ENCODE measurements at places on chromosomes 5 and 9.

GRCh38 chr5:126963822-126964375, 66.5 kb downstream of the MARCHF3 start:
- no peak for DNase-seq

DNA sequence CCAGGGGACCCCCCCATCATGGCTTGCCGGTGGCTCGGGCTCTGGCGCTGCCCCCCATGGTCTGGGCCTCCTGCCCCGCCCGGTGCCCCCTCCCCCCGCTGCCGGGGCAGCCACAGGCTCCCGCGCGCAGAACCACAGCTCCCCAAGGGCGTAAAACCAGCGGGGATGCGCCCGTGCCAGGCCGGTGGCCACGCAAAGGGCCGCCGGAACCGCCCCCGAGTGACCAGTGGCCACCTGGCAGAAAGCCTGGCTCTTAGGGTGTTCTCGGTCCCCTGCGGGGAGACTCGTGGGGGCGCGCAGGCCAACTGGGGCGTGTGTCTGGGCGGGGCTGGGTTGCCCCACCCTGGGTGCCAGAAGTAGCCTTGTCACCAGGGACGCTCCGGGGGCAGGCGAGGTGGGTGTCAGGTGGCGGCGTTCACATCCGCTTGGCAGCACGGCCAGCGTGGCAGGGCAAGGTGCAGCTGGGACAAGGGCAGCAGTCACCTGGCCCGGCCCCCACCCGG, 515 bp upstream of the AGPAT2 start:
- DNase-seq, result no peak

DNA sequence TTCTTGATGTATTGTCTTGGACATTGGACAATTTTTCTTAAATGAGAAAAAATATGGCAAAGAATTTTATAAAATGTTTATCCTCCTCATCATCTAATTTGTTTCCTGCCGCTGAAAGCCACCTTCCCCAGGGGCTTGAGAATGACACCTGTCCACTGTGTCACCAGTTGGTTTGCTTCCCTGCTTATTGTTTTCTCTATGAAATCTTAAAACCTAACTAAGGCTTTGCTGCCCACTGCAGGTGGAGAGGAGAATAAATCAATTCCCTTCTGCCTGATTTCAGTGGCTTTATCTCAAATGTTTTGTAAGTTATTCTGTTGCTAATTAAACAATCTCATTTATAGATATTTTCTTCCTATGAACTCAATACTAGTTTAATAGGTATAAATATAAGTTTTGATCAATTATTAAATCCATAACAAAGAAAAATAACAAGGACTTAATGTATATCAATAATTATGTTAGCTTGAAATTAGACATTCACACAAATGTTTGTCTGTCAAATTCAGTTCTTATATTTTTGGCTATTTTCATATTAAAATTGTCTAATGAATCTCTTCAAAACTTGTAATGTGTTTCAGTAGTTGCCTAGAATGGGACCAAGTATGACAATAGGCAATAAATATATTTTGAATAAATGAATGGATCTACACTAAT, 822.5 kb downstream of the PTPRD start:
- DNase-seq, result peak; percentile 9

DNA sequence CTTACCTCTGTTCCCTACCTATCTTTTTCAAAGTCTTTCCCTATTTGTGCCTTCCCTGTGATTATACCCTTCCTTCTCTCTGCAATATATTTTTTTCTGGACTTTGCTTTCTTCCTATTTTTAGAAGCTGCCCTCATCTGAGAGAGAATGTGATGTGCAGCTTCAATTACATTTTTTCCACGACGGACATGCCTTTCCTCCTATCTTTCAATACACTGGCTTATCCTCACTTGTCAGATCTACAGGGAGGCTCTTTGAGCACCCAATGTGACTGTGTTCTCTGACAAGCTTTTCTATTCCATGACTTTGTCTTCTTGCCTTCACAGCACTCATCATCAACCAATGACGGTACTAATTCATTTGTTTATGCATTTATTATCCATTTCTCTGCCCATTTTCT, 227.9 kb upstream of the CLINT1 start:
- DNase-seq, result no peak

DNA sequence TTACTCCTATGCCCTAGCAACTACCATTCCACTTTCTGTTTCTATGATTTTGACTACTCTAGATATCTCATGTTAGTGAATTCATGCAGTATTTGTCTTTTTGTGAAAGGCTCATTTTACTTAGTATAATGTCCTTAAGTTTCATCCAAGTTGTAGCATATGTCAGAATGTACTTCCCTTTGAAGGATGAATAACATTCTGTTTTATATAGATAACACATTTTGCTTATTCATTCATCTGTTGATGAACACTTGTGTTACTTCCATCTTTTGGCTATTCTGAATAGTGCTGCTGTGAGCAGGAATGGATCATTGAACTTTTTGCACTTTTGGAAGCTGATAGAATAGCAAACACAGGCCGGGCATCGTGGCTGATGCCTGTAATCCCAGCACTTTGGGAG, 140.2 kb upstream of the MYO10 start:
- no peak for DNase-seq

- no peak for DNase-seq
These were observed 67.9 kb downstream of the VCAN start for GRCh38 chr5:83539463-83539790.

GRCh38 chr5:29697278-29697677, 1496.2 kb upstream of the CDH6 start:
- no peak for DNase-seq

GRCh38 chr9:85729882-85730281, 11.9 kb downstream of the AGTPBP1 start:
- DNase-seq, result no peak
